ENCODE measurements at places on chromosomes 12 and 14.

- DNase-seq = peak; percentile 27
Observed at GRCh38 chr12:64737539-64737938, 21.7 kb downstream of the GNS start.

- peak; percentile 33 for DNase-seq
Observed at GRCh38 chr14:105299654-105300541, 903 bp downstream of the BRF1 start.

DNA sequence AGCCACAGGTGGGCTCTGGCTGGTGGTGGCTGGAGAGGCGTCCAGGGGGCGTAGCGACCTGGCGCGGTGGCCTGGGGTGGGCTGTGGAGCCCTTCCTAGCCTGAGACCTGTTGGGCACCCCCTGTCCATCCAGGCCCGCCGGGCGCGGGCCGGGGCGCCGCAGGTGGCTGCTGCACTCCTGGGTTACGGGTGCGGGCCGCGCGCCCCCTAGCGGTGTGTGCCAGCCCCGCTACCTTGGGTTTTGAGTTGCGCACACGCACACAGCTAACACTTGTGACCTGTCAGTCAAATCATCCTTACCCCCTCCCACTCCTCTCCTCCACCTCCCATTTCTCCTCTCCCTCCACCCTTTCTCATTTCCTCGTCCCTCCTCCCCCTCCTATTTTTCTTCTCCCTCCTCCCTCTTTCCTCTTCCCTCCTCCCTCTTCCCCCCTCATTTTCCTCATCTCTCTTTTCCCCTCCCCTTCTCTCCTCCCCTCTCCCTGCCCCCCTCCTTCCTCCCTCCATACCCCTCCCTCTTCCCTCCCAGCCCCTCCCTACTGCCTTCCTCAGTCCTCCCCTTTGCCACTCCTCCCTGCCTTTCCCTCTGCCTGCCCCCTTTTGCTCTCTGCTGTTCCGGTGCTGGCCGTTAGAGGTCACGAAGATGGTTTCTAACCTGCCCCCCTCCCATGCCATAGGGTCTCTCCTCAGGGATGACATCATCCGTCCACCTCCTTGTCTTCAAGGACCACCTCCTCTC, 2.3 kb downstream of the MEG3 start:
- no peak for DNase-seq

- no peak for DNase-seq
Observed at GRCh38 chr14:33401311-33401710, 462.6 kb downstream of the NPAS3 start.

DNA sequence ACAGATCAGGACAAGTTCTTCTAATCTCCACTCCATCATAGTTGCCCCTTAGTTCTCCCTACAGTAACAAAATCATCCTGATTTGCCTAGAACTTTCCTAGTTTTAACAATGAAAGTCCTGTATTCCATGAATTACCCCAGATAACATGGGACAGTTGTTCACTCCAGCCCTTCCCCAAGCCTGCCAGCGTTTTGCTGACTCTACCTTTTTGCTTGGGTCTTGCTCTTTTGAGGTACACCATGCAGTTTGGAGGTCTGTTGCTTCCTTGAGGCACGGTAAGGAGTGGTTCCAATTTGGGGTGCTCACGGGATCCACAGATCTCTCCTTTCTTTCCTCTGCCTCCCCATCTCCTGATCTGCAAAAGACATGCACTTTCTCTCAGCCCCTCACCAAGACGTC, 61.6 kb upstream of the DYRK2 start:
- DNase-seq = no peak

DNA sequence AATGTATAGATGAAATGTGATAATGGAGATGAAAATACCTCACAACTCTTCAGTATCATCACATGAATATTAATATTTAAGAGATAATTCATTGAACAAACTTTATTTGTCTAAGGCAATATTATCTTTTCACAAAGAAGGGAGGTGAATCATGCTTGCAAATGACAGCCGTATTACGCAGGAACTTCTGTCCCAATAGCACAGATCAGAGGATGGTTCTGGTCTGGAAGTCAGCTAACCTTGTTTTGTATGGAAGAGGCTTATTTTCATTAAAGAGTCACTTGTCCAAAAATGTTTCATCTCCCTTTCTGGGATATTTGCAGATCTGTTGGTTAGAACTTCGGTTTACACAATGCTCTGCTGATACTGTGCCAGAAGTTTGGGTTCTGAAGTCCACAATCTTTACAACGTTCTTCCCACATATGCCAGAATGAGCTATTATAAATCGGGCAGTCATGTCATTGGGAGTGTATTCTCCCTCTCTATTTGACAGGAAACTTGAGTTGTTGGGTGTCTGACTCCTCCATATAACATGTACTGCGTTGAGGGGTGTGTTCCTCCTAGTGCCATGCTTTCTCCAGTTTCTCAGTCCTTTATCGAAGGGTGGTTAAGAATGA, 29.8 kb downstream of the YY1 start:
- no peak for DNase-seq

DNA sequence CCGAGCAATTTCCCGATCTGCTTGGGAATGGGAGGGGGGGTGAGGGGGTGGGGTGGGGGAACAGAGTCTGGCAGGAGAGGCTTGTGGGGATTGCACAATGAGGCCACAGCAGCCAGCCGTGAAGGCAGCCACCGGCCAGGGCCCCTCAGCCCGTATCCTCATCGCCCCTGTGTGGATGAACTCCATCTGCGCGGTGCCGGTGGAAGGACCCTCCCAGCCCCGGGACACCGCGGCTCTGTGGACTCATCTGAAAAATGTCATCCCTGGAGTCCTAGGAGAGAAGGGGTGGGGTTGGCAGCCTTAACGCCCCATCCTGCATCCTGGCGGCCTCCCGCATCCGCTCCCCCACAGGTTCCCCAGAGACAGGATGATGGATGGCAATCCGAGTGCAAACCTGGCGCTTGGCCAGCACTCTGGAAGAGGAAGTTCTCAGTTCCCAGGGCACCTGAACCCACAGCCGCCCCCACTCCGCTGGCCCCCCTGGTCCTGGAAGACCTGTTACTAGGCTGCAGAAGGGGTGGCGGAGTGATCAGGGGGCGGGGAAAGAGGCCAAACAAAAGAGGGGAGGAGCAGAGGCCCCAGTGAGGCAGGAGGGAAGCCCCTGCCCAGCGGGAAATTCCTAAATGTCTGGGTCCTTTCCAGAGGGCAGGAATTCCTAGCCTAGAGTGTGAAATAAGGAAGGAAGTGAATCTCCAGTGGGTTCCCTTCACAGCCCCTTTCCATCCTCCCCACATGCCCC, 1.2 kb upstream of the TNFAIP2 start:
- no peak for DNase-seq

DNA sequence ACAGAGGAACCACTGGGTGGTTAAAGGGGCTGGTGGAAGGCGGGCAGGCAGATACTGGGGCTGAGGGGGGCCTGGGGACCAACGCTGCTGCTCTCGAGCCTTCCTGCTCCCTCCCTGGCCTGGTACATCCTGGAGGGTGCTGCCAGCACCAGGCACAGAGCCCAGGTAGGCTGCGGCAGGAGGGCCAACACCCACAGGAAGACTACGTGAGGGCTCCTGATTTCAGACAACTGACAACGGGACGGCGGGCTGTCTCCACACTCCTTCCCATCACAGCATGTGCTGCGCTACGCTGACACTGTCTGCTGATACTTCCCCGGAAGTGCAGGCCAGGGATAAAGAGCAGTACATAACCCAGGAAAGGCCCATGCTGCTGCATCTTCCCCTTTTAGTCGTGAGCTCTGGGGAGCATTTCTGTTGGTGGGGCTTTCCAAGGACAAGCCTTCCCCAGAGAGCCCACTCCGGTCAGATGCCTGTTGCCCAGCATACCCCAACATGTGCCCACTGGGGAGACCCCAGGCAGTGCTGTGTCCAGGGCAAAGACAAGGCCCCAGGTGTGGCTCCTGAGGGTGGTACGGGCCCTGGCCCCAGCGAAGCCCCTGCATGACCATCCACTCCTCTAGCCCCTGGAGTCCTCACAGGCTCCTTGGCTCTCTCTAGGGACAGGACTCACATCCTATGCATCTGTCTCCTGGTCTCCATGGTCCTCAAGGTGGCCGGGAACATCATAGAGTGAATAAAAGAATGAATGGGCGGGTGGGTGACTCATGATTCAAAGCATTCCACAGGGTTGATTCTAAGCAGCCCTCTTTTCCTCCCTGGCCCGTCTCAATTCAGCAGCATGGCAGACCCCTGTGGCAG, 38.0 kb downstream of the CHGA start:
- no peak for DNase-seq

DNA sequence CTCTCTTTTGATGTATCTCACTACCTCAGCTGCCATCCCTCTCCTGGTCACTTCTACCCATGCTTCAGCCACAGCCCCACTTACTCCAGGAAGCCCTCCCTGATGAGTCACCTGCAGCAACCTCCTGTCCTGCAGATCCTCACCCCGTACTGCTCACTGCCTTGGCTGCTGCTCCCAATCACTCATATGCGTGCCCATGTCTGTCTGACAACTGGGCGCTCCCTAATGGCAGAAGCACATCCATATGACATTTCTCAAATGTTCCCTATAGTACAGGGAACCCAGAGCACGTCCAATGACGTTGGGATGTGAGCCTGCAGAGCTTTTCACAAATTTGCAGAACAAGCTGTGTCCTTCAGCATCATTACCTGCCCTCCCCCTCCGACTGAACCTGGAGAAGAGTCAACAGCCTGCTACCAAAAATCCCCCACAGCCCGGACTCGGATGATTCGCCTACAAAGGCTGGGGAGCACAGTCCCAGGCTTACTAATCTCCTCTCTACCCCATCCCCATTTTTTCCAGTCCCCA, 90.0 kb downstream of the SINHCAF start:
- no peak for DNase-seq

DNA sequence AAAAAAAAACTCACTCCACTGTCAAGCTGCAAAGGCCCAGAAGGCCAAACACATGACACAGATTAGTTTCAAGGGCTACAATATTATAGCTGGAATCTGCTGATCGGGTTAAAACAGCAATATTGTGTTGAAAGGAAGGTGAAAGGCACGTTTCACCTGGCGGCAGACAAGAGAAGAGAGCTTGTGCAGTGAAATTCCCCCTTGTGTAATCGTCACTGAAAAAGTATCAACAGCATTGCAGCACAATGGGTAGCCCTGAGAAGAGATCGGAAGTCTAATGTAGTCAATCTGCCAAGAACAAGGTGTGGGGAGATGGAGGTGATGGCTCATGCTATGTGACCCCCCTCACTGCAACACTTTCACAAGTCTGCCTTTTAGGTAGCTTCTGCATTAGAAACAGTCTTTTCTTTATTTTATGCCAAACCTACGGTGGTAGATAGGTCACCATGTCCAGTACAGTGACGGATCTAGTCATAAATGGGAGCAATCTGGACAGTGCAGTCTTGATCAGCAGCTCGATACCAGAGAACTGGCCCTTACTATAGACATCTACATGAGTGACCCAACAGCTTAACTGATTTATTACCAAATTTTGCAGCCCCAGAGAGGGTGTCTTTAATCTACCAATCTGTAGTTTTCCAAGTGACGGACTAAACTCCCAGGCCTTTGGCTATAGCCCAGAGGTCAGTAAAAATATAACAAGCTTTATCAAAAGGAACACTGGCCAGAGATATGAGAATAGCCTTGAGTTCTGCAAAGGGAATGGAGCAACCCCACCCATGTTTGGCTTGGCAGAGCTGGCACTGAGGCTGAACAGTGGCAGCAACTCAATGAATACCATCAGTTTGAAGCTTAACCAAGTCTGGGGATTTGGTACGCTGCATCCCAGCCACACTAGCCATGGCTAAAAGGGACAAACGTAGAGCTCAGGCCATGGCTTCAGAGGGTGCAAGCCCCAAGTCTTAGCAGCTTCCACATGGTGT, 35.4 kb downstream of the SPTSSA start:
- no peak for DNase-seq

DNA sequence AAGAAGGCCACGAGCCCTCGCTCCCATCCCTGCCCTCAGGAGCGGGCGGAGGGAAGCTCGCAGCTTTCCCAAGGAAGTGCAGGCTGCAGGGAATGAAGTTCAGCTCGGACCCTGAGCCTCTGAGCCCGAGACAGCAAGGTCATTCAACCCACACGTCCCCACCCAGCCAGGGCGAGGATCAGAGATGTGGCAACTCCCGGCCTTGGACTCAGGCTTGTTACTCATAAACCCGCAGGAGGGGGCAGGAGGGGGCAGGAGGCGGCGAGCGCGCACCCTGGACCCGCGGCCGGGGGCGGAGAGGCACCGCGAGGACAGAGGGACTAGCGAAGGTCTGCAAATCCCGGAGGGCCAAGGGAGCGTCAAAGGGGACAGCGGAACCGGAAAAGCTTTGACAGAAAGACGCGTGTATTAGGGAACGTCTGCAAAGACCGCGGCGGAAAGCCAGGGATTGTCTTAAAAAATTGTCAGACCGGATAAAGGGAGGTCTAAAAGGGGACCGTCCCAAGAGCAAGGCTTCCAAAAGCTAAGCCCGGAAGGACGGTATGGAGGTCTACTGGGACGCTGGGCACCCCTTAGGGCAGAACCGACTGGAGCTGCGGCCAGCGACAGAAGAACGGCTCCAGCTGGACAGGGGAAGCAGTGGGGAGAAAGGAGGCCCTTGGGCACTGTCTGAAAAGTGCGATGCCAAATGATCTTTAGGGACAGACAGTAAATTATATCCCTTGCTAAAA, 611 bp upstream of the DCAF11 start:
- peak; percentile 87 for DNase-seq

DNA sequence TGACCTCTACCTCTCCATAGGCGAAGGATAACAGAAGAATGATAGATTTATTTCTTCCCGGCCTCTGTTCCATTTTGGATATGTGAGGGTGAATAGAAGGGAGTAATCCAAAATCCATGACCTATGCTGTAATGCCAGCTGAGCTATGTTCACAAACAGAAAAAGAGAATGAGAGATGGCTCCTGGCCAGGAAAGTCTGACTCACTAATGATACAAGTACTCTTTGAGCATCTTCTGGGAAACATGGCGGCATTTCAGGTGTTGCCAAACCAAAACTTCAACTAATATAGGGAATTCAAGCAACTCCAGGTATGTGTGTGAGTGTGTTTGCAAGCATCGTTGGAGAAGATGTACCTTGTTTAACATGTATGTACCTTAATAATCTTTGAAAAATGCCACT, 55.1 kb downstream of the MED13L start:
- DNase-seq = peak; percentile 41

GRCh38 chr12:95571369-95571768, 20.1 kb upstream of the USP44 start:
- DNase-seq = no peak

DNA sequence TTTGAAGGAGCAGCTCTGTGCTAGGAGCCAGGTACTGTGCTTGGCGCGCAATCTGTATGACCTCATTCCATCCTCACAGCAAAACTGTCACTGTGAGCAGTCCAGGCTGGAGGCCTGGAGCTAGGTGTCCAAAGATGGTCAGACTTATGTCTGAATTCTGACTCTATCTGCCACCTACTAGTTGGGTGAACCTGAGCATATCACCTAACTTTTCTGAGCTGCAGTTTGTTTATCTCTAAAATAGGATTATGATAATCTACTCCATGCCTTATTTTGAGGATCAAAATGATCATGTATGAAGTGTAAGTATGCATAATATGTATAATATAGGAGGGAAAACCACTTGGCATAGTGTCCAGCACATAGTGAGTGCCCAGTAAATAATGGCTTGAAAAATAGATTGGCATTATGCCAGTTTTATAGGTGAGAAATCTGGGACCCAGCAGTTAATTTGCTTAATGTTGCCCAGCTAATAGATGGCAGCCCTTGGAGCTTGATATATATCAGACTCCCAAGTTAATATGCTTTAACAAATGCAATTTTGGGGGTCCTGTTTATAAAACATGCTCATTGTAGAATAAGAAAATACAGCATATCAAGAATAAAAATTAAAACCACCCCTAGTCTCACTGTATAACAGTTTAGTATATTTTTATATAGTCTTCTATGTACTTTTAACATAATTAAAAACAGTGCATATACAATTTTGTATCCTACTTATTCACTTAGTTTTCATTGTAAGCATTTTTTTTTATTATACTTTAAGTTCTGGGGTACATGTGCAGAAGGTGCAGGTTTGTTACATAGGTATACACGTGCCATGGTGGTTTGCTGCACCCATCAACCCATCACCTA, 4.5 kb upstream of the JPH4 start:
- no peak for DNase-seq
